ENCODE measurements at places on chromosomes 5 and 9.

- no peak for DNase-seq
Observed at GRCh38 chr5:54272746-54273145, 37.6 kb downstream of the ARL15 start.

DNA sequence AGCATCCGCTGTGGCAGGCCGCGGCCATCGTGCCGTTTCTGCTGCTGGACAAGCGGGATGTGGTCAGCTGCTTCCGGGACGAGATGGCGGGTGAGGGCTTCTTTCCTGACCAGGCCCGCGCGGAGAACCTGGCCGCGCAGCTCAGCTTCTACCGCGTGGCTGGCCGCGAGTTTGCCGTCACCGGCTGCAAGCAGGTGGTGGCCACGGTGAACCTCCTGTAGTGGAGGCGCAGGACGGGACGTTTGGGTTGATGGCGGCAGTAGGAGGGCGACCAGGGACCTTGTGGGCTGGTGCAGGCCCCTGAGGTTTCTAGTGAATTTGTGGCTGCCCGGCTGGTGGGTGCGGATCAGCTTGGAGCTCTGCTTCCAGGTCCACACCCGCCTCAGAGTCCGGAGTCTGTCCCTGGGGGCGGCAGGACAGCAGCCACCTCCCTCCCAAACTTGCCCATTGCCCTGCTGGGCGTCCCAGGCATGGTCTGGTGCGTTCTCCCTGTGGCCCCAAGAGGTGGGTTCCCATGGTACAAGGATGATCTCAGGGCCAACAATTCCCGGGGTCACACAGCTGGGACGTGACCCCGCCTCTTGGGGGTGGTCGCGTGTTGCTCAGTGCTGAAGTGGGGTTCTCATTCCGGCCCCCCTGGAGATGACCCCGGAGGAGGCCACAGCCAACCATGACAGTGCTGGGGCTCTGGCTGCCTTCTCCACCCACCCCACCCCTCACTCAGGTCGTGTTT lies 2.4 kb downstream of the TOR4A start:
- no peak for DNase-seq

DNA sequence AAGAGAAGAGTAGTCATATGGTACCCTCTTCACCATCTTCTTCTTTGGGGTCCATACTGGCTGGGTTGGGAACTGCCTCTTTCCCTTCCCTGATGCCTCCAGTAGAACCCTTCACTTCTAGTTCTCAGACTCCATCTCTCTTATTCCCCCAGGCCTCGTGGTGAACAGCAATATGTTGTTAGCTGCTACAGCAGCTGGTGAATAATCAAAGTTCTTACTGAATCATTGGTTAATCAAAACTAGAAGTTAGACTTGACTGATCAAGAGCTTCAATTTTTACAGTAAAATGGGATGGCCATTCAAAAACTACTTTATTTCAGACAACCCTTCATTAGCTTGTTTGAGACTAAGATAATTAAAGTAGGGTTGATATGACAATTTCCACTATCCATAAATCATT lies 190.9 kb upstream of the GNA14 start:
- DNase-seq: no peak

GRCh38 chr5:172692981-172693380 lies 51.9 kb downstream of the NEURL1B start:
- DNase-seq: no peak

DNA sequence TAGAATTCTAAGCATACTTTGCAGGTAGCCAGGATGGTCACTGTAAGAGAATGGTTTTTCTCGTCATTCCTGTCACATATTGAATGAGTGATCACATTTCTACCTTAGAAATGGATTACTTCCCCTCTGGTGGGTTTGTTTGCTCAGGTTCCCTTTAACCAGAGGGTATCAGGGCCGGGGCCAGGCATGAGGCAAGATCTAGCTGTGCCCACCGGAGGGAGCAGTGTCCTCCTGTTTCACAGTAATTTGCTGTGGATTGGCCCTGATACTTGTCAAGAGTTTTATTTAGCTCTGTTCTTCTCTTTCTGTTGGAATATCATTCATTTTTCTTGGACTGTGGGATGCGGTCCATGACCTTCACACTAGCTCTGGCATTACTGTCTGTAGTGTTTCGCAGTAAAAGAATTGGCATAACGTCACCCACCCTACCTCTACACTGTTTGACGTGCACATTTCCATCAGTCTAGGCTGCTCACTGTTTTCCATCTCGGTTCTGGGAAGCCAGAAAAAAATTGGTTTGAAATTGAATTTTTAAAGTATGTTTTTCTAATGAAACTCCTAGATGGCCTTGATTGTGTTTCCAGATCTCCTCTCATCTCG lies 42.4 kb upstream of the ZBED3 start:
- no peak for DNase-seq

DNA sequence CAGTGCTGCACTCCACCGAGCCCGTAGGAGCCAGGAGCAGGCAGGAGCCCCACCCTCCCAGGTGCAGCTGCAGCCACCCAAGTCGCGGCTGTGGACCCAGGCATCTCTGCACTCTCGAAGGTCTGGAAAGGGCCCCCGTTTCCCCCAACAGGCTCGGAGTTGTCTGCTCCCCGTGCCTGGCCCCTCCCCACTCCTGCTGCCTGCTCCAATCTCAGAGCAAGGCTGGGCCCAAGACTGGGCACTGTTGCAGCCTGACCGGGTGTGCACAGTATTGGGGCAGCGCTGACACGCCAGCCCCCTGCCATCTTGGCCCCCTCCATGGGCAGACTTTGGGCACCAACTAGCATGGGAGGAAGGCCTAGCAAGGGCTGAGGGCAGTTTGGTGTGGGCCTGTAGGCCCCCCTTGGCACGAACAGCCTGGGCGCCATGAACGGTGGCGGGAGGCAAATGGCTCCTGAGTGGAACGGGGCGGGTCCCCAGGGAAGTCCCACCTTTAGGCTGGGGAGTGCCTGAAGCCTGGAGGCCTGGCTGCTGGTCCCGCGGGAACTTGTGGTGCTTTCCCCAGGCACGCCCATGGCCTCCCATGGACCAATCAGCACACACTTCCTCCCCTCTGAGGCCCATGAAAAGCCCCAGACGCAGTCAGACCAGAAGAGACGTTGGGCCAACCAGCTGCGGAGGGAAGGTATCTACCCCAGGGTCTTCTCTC lies 60.4 kb downstream of the PSAT1 start:
- no peak for DNase-seq

- DNase-seq: no peak
Observed at GRCh38 chr9:21684831-21685362, 117.5 kb upstream of the MTAP start.

DNA sequence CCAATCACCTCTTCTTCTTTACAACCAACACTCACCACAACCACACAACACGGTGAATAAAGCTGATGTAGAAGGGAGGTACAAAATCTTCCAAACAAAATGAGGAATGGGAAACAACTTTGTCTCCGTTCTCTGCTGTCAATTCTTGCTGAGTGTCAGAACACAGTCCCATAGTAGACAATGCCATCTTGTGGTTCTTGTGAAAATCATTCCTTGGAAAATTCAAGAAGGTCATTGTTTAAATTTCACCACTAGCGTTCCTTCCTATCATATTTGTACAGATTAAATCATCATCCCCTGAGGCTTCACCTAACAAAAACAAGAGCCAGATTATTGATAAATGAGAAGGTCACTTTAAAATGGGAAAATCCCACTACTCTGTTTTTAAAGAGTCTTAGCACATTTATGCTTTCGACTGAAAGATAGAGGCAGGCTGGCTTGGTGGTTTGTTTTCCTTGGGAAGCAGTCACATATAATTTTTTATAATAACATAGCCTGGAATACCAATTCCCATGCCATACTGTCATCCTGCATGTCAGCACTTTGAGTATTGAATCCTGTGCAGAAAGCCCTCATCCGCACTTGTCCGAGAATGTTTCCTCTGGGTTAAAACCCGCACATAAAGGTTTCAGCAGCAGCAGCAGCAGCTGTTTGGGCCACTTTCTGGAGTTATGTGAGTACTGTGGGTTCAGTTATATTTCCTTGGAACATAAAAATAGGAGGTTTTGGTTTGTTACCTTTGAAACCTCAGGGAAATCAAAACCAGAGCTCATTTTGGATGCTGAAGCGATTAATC lies 395.0 kb upstream of the SMARCA2 start:
- no peak for DNase-seq

DNA sequence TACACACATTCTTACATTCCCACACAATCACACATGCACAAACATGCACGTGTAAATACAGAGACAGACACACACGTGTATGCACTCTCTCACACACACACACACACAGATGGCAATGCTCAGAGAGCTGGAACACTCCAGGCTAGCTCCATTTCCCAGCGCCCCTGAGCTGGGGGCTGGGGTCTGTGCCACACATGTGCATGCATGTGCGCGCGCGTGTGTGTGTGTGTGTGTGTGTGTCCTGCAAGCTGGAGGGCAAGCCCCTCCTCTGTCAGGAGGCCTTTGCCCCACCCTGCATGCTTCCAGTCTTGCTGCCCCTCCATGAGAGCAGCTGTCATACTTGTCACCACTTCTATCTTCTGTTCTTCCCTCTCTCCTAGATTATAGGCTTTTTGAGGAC lies 16.6 kb upstream of the S1PR3 start:
- no peak for DNase-seq

- DNase-seq: no peak
Observed at GRCh38 chr9:115804206-115804605, 349.4 kb upstream of the PAPPA start.

GRCh38 chr9:30127371-30127770 lies 2257.1 kb upstream of the ACO1 start:
- DNase-seq: no peak
